ENCODE measurements at places on chromosomes 4 and X.
A peak's percentile ranks its signal among the peaks of the same experiment; 100 is the strongest.

- no peak for DNase-seq
These were observed 73.2 kb upstream of the TENM3 start for GRCh38 chr4:182169987-182170386.

- DNase-seq, result peak; percentile 63
These were observed 4.8 kb downstream of the FLNA start for GRCh38 chrX:154369449-154370299.

DNA sequence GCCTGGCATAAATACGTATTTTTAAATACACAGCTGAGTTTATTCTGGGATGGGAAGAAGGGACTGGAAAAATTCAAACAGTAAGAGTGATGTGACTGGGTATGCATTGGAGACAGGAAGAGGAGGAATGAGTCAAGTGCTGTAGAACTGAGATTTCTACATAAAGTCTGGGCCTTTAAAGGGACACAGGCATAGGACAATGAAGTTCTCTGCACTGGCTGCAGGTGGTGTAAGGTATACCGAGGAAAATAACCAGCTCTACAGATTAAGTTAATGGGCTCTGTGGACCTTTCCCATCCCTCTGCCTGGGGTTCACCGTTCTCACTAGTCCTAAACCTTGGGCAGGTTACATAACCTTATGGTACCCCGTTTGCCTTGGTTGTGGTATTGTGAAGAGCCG is 68.7 kb downstream of the DHX15 start:
- DNase-seq, result no peak

DNA sequence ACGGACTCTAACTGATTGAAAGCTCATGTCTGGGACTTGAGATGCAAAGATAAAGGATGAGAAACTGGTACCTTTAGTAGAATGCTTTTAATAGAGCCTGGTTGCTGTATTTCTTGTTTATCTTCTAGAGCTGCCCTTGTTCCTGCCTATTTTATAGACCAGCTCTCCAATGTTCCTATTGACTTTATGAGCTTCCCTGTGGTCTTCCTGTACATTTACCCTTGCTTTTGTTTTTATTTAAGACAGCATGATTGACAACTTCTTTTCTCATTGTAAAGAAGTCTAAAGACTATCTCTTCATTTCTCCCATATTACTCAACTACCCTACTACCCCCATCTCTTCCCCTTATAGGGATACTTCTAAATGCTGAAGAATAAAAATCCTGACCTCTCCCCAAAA is 174.7 kb downstream of the UGT8 start:
- no peak for DNase-seq

GRCh38 chr4:55865228-55865806 is 11.9 kb downstream of the EXOC1 start:
- DNase-seq, result no peak

- DNase-seq, result no peak
These were observed 224.9 kb downstream of the KIT start for GRCh38 chr4:54882616-54883015.

GRCh38 chr4:138341739-138342415 is 99.7 kb upstream of the SLC7A11 start:
- peak; percentile 19 for DNase-seq

- DNase-seq, result no peak
These were observed 38.8 kb downstream of the EFNB1 start for GRCh38 chrX:68867458-68868112.

DNA sequence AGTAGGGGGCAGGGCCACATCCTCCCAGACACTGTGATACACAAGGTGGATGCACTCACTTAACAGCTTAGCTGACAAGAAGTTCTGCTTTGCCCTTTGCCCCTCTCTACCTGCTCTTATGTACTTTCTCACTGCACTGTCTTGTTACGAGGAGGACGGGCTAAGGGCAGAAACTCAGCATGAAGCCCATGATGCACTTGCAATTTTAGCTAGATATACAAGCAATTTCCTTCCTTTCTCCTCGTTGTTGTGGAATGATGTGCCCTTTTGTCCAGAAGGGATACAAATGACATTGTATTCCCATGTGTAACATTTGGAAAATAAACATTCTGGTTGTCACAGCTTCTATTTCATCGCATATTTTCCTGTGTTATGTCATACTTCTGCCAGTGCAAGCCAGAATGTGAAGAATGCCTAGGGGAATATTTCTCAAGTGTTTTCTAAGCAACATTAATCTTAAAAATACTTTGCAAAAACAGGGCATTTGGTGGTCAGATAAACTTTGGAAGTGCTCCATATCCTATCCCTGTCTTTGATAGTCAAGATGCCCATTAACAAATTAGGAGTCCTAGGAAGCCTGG is 47.2 kb downstream of the MAOA start:
- no peak for DNase-seq

GRCh38 chrX:11754958-11755645 is 2.9 kb upstream of the MSL3 start:
- no peak for DNase-seq

- DNase-seq, result no peak
These were observed 92.0 kb upstream of the KLHL4 start for GRCh38 chrX:87425618-87426017.

DNA sequence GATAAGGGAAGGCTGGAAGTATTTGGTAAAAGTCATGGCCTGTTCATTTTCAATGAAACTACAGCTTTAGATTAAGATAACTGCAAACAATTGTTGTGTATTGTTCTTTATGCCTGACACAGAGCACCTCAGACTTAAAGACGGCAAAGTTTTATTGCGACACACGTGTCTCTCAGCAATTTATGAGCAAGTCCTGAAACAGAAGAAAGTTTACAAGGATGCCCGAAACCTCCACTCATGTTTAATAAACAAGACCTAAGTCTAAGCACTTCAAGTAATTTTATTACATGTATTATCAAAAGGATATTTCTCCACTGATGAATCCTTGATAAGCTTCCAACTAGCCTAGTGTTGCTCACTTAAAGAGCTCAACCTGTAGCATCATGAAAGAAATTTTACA is 51.0 kb downstream of the DHX15 start:
- no peak for DNase-seq

GRCh38 chr4:53507058-53507457 is 84.2 kb downstream of the LNX1 start:
- DNase-seq, result no peak

DNA sequence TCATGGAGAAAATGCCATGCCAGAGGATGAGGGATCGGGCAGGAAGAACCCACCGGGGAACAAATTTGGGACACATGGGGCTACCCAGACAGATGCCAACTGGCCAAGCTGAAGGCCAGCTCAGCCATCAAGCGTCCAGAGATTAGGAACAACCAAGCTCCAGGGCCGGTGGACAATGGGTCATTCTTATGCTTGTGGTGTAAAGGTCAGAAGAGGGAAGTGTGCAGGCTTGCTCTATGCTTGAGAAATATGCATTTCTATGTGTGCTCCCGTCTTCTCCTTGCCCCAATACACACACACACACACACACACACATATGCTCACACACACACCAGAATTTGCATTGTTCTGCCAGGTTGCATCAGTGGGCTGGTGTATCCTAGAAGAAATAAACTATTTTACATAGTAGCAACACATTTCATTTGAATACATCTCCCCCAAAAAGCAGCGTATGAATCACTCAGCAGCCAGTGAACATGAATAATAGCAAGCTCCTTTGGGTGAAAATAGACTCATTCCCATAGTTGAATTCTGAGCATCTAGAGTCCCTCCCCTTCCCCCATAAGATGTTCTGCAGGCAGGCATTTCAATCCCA is 201.9 kb upstream of the PPARGC1A start:
- no peak for DNase-seq

- no peak for DNase-seq
These were observed 1.8 kb downstream of the USP11 start for GRCh38 chrX:47234583-47234982.

GRCh38 chr4:80295336-80295735 is 28.9 kb downstream of the FGF5 start:
- no peak for DNase-seq

DNA sequence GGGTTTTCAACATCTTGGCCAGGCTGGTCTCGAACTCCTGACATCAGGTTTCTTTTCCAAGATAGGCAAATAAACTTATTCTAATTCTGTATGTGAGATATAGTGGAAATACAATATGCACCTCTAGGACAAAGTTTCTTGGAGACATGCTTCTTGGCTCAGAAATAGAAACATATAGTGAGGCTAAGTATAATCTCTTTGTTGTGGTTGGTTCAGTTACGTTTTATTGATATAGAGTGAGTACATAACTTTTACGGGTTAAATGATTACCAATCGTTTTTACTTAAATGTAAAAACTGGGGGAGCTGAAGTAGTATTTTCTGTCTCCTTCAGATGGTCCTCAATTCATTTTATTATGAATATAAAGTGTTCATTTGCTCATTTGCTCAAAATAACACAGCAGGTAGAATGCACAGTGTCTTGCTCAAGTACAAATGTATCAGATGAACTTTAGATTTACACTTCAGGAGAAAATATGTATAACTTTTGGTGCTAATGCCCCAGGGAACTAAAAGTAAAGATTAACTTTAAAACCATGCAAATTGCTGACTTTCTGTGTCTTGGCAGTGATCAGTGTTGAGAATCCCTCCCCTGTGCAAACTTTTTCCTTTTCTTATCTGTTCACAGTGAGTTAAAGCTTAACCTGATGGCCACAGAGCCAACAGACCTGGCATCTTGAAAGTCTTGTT is 77.6 kb downstream of the AFF1 start:
- DNase-seq, result no peak

DNA sequence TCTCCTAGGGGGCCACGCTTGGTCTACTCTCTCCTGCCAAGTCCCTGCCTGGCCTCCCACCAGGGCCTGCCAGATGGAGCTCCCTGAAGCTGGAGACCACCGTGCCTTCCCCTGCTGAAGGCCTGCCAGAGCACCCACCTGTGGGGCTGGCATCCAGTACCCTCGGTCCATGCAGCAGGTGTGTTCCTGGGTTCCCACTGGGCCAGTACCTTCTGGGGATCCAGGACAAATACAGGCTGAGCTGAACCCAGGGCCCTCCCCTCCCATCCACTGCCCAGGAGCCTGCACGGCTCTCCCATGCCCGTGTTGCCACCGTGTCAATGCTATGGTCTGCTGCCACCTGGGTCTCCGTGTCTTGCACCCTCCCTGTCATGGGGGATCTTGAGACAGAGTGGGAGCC is 68.8 kb downstream of the ABLIM2 start:
- DNase-seq, result no peak
